ENCODE measurements at places on chromosomes 12 and 14. TPM values are rescaled to one million over a fixed set of nuclear protein-coding genes. Genes with fewer than 3 reads are reported as not detected.

The KLHL33 gene
- 0.78 TPM for total RNA-seq

The INHBC gene
- not detected for total RNA-seq

The SYNDIG1L gene
- 0.10 TPM for total RNA-seq

The KCNK13 gene
- 0.23 TPM for total RNA-seq

The KCTD10 gene
- 25.4 TPM for total RNA-seq

The GDF3 gene
- total RNA-seq, result not detected

The FOXN4 gene
- total RNA-seq, result 0.80 TPM

The CRIP1 gene
- 62.7 TPM for total RNA-seq

The FKBP4 gene
- total RNA-seq, result 72.3 TPM

The WNT1 gene
- total RNA-seq, result not detected

DNA sequence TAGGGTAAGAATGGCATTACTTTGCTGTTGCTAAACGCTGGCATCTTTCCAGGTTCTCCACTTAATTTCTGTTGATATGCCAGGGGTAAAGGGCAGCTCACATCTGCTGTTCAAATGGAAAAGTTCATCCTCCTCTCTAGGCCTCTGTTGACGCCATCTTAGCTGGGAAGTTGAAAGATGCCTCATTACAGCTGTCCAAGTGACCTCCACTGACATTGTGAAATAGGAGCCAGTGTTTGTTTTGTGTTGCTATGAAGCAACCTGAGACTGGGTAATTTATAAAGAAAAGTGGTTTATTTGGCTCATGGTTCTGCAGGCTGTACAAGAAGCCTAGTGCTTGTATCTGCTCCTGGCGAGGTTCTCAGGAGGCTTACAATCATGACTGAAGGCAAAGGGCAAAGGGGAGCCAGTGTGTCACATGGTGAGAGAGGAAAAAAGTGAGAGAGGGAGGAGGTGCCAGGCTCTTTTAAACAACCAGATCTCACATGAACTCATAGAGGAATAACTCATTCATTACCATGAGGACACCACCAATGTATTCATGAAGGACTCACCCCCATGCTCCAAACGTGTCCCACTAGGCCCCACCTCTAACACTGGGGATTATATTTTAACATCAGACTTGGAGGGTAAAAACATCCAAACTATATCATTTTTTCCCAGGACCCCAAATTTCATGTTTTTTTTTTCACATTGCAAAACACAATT lies 3.2 kb upstream of the ADAM21 start:
- no peak overlapping the region for H3K27ac ChIP-seq
- H3K27me3 ChIP-seq, result no peaks in the 10 kb centered on the region
- no peaks in the 10 kb centered on the region for H3K4me1 ChIP-seq
- H3K4me3 ChIP-seq, result no peak overlapping the region

- no peak overlapping the region for H3K4me3 ChIP-seq
- peaks cover 3% of the 10 kb centered on the region for H3K36me3 ChIP-seq
- no peak for DNase-seq
- no peaks in the 10 kb centered on the region for H3K4me1 ChIP-seq
- no peaks in the 10 kb centered on the region for H3K27me3 ChIP-seq
Observed at GRCh38 chr12:101372431-101372830, 35.1 kb downstream of the ARL1 start.

DNA sequence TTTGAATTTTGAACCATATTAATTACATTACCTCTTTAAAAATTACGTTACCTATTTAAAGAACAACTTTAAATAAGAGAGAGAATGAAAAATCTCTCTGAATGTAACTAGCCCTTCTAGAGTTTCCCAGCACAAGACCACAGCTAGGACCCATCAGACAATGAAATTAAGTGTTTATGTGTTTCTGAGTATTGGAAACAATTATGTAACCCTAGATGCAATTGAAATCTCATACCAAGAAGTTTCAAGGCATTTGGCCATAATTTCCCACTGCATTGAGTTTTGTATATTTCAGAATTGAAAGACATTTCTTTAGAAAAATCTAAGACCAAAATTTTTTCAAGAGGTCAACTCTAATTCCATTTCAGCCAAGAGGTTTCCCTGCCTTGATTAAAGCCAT lies 47.1 kb downstream of the SERPINA3 start:
- H3K27ac ChIP-seq, result no peak overlapping the region
- H3K27me3 ChIP-seq, result no peaks in the 10 kb centered on the region
- DNase-seq, result no peak
- H3K4me1 ChIP-seq, result no peaks in the 10 kb centered on the region
- H3K36me3 ChIP-seq, result no peaks in the 10 kb centered on the region

DNA sequence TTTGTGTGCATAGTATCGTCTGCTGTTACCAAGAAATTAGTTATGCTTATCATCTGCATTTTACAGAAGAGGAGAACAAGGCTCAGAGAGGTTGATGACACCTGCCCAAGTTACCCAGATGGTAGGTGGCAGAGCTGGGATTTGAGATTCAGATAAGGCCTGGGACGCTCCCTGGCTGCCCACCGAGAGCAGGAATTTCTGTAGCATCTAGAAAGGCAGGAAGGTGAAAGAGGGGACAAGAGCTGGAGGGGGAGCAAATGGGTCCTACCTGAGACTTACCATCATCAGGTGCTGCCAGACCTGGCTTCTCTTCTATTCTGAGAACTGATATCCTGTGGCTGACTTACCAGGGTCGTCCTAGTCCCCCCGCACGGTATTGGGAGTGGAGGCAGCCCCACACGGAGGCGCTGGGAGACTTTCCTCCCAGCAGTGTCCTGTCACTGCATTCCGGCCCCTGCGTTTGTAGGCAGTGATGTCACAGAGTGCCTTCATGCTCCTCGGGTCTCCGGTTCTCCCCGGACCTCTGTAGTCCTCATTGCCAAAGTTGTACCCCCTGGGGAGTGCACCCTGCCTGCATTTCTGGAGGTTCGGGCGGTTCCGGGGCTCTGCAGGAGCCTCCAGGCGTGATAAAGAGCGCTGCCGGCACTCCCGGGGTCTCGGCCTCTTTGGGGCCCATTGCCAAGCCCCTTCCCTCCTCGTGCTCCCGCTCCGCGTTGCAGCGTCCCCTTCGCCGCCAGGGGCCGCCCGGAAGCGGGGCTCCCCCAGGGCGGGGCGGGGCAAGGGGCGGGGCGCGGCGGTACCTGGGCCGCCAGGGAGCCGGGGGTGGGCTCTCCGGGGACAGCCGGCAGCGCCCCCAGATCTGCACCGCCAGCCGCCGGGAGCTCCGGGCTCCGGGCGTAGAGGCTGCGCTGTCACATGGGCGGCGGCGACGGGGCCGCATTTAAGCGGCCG lies at the start of gene CABP1:
CABP1 (plus strand) TSS at position 856 of the 951 bp plus-strand sequence; CDS start at position 916, 60 bp downstream.
- peak within 1 kb of the TSS; percentile 26 for H3K4me3 ChIP-seq
- H3K27ac ChIP-seq, result no peak within 1 kb of the TSS

- H3K27ac ChIP-seq, result no peak overlapping the region
- DNase-seq, result no peak
- H3K27me3 ChIP-seq, result no peaks in the 10 kb centered on the region
- no peaks in the 10 kb centered on the region for H3K4me1 ChIP-seq
Observed at GRCh38 chr14:33671556-33671955, 279.3 kb downstream of the EGLN3 start.

GRCh38 chr14:50475460-50475859 lies 56.9 kb downstream of the MAP4K5 start:
- DNase-seq, result no peak
- H3K27ac ChIP-seq, result no peak overlapping the region
- H3K36me3 ChIP-seq, result no peaks in the 10 kb centered on the region
- H3K27me3 ChIP-seq, result no peaks in the 10 kb centered on the region
- H3K4me3 ChIP-seq, result no peak overlapping the region
- no peaks in the 10 kb centered on the region for H3K4me1 ChIP-seq

DNA sequence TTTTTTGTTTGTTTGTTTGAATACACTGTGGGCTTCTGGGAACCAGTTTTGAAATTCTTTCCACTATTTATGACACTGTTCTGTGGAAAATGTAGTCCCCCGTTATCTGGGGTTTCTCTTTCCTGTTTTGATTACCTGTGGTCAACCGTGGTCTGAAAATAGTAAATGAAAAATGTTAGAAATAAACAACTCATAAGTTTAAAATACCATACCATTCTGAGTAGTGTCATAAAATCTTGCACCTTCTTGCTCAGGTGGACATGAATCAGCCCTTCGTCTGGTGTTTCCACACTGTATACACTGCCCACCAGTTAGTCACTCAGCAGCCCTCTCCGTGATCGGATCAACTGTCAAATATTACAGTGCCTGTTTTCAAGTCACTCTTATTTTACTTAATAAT lies 5.1 kb upstream of the PAPOLA start:
- H3K4me3 ChIP-seq, result no peak overlapping the region
- DNase-seq, result no peak
- H3K27ac ChIP-seq, result no peak overlapping the region
- no peaks in the 10 kb centered on the region for H3K27me3 ChIP-seq
- H3K4me1 ChIP-seq, result no peaks in the 10 kb centered on the region
- H3K36me3 ChIP-seq, result no peaks in the 10 kb centered on the region

DNA sequence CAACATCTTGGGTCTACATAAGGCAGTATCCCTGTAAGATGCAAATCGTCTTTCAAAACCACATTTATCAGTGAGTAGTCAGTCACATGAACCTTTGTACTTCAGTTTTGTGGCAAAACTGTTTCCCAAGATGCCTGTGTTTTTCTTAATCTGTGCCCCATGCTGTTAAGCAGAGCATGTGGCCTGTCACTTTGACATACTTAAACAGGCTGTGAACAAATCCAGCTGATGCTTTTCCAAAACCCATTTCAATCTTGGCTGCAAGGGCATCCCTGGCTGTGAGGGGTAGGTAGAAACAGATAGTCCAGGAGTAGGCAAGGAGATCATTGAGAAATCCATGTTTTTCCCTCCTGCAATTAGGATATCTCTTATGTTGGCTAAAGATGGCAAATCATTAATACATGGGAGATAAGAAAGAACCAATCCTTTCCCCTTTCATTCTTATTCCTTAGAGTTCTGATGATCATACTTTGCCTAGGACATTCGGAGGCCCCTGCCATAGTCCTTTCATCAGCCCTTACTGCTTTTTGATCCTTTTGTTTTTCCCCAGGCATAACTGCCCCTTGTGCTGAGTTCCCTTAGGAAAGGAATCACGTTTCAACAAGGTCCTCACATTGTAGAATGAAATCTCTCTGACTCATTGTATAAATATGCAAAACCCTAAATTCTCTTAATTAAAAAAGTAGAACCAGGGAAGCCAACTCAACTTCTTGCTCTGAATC lies 121.1 kb upstream of the EEA1 start:
- H3K4me1 ChIP-seq, result peaks cover 2% of the 10 kb centered on the region
- DNase-seq, result no peak
- no peak overlapping the region for H3K4me3 ChIP-seq

DNA sequence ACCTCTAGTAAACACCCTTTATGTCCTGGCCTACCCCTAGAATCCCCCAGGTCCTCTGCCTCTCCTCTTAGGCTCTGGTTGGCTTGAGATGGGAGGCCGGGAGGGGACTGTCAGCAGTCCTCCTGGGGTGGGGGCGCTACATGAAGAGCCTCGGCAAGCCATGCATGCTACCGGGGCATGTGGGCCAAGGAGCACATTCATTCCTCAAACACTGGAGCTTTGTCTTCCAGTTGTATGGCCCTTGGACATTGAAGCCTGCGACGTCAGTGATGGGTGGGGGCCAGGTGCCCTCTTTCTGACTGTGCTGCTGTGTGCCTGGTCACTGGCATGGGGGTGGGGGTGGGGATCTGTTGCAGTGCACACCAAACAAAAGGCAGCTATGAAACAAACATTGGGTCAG lies 15.8 kb upstream of the CELA1 start:
- no peak overlapping the region for H3K4me3 ChIP-seq
- H3K27ac ChIP-seq, result no peak overlapping the region
- no peaks in the 10 kb centered on the region for H3K27me3 ChIP-seq
- DNase-seq, result no peak
- no peaks in the 10 kb centered on the region for H3K36me3 ChIP-seq

DNA sequence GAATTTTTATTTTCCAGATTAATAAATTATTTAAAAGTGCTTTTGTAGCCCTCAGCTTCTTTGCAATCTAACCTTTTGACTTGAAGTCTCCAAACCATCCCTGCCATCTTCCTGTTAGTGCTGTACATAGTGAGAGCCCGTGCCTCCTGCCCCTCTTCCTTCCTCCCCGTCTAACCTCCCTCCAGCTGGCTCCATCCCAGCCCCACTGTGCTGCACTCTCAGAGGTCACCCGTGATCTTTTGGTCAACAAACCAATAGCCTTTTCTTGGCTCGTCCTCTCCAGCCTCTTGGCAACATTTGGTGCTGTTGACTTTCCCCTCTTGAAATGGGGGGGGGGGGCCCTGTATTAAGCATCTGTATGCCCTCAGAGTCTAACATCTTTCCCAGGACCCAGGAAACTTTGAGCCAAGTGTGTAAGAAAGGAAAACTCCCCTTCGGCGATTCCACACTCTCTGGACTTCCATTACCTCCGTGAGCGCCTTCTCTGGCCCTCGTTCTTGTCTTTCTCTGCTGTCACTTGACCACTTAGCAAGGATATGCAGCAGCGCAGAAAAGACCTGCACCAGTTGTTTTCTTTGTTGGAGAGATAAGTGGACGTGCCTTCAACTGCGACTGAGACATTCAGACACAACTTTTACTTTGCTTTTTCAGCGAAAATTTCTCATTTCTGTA lies 44.1 kb downstream of the FBXW8 start:
- H3K27me3 ChIP-seq, result no peaks in the 10 kb centered on the region
- DNase-seq, result peak; percentile 80
- no peak overlapping the region for H3K27ac ChIP-seq
- H3K4me1 ChIP-seq, result peaks cover 1% of the 10 kb centered on the region
- no peaks in the 10 kb centered on the region for H3K36me3 ChIP-seq

- no peaks in the 10 kb centered on the region for H3K36me3 ChIP-seq
- DNase-seq, result no peak
- no peak overlapping the region for H3K27ac ChIP-seq
- H3K27me3 ChIP-seq, result no peaks in the 10 kb centered on the region
Observed at GRCh38 chr12:94795044-94795443, 144.7 kb upstream of the TMCC3 start.

- no peak overlapping the region for H3K27ac ChIP-seq
- H3K4me3 ChIP-seq, result no peak overlapping the region
- no peaks in the 10 kb centered on the region for H3K27me3 ChIP-seq
- no peak for DNase-seq
Observed at GRCh38 chr12:118979763-118980406, 1.5 kb upstream of the SRRM4 start.

- no peaks in the 10 kb centered on the region for H3K36me3 ChIP-seq
- no peak for DNase-seq
- no peaks in the 10 kb centered on the region for H3K4me1 ChIP-seq
- H3K27ac ChIP-seq, result no peak overlapping the region
- H3K27me3 ChIP-seq, result no peaks in the 10 kb centered on the region
Observed at GRCh38 chr14:103770902-103771301, 55.3 kb downstream of the ZFYVE21 start.

- no peaks in the 10 kb centered on the region for H3K36me3 ChIP-seq
- H3K4me1 ChIP-seq, result no peaks in the 10 kb centered on the region
- peak overlapping the region; percentile 2 for H3K27ac ChIP-seq
- H3K4me3 ChIP-seq, result no peak overlapping the region
- DNase-seq, result peak; percentile 53
Observed at GRCh38 chr14:68695326-68695768, 97.5 kb downstream of the ZFP36L1 start.

Data from ovary (tissue), 10 donors.